Inflammatory macrophage treated with lipopolysaccharide for 4 hours (primary cell): ENCODE measurements at places on chromosomes 11 and 22.

DNA sequence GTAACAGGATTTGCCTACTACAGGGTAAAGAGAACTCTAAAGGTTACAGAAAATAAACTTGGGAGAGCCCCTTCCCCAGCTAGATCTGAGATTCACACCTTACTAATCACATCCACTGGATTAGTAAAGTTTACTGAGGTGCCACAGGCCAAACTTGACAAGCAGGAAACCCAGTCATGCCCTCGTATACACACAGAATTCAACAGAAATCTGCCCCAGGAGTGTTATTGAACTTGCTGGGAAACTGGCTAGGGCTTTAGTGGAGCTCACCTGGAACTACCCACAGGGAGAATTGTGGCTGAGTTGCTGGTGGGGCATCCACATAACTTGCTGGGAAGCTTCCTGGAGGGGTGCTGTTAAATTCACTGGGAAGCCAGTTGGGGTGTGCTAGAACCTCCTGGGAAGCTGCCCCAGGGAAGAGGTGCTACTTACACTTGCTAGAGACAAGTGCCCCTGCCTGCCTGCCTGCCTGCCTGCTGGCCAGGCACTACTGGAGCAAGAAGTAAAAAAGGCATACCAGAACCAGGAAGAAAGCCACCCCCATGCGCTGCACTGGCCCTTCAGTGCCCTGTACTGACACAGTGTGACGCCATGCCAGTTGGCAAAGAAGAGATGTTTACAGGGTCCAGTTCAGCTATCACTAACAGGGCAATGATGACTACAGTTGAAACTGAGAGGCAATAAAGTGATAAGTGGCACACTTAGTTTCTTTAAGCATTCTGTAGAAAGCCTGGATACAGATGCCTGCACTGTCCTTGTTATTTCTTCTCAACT, 106.5 kb downstream of the ALX4 start:
- no peak for DNase-seq

DNA sequence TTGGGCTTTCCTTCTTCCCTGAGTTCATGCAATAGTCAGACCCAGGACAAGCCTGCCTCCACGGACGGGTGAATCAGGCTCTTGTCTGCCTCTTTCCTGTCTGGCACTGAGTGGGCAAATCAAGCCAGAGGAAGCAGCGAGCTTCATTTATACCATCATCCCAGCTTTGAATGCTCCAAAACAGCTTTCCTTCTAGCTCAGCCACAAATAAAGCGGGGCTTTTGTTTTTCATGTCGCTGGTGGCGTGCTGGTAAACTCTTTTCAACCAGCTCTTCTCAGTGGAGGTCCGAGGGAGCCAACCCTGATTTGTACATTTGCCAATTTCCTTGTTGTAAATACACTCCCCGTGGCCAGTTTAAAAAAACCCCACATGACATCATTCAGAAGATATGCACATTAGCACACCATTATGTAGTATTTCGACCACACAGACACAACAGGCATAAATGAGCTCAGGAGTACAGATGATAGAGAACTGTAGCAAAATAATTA, 8.6 kb downstream of the C11orf91 start:
- peak; percentile 24 for DNase-seq

GRCh38 chr22:19503869-19504268, 20.3 kb downstream of the CLDN5 start:
- DNase-seq, result no peak

DNA sequence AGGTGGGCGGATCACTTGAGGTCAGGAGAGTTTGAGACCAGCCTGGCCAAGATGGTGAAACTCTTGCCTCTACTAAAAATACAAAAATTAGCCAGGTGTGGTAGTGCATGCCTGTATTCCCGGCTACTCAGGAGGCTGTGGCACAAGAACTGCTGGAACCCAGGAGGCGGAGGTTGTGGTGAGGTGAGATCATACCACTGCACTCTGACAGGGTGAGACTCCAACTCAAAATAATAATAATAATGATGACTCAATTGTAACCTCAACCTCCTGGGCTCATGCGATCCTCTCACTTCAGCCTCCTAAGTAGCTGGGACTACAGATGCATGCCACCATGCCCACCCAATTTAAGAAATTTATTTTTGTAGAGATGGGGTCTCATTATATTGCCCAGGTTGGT, 15.6 kb upstream of the CHRNA10 start:
- no peak for DNase-seq

- DNase-seq, result no peak
Measured at GRCh38 chr11:45603946-45604682, 61.3 kb downstream of the CHST1 start.

- no peak for DNase-seq
Measured at GRCh38 chr11:73749118-73749517, 11.8 kb downstream of the RAB6A start.

DNA sequence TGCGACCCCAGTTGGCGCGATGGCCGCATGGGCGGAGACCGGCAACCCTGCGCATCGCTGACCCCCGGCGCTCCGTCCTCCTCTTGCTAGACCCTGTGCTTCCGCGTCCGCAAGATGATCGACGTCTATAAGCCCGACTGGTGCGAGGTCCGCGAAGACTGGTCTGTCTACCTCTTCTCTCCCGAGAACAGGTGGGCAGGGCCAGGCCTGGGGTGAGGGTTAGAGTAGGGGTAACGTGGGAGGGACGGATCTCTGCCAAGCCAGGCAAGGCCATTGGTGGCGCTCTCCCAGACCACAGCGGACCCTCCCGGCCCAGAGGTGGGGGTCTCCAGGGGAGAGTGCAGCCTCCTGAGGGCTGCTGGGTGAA, 92.1 kb downstream of the CACNA1I start:
- DNase-seq, result no peak

DNA sequence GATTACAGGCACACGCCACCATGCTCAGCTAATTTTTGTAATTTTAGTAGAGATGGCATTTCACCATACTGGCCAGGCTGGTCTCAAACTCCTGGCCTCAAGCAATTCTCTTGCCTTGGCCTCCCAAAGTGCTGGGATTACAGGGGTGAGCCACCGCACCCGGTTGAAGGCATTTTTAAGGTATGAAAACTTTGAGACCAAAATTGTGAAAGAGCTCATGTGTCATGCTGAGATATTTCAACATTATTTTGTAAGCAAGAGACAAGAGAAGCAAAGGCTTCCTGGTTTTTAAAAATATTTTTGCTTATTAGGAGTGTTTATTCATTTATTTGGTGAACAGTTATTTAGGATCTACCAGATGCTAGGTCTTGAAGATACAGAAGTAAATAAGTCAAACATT, 6.8 kb downstream of the NHERF4 start:
- peak; percentile 80 for DNase-seq

- no peak for DNase-seq
Measured at GRCh38 chr11:80365076-80365725, 924.4 kb upstream of the TENM4 start.

DNA sequence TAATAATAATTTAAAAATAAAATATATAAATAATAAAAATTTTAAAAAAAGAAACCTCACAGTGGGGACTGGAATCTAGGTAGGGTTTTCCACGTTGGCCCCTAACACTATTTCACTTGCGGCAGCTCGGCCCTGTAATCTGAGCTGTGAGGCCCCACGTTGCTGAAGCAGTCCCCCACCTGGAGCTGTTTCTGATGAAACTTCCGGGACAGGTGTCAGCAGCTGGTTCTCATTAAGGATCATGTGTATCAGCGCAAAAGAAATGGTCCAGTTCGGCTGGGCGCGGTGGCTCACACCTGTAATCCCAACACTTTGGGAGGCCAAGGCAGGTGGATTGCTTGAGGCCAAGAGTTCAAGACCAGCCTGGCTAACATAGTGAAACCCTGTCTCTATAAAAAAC, 17.3 kb downstream of the RHOD start:
- no peak for DNase-seq

DNA sequence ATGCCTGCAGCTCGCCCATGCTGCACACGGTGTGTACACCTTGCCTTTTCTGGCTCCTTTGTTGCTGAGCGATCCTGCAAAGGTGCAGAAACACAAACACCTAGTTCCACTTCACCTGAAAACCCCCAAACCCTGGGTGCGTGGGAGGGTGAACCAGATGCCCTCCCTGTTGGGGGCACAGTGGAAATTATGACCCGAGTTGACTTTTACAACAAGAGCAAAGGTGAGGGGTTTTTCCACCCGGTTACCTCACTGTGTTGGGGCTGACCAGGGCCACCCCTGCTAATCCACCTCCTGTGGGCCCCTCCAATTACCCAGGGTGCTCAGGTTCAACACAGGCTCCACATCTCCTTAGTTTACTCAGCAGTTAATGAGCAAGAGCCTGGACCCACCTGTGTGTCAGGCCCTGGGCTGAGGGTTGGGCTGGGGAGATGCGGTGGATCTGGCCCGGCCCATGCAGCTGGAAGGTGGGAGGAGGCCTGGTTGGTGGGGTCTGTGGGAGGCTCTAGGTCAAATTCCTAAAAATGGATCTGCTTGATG, 42.1 kb downstream of the LRRC32 start:
- no peak for DNase-seq

- no peak for DNase-seq
Measured at GRCh38 chr22:30251711-30252110, 5.2 kb upstream of the LIF start.

DNA sequence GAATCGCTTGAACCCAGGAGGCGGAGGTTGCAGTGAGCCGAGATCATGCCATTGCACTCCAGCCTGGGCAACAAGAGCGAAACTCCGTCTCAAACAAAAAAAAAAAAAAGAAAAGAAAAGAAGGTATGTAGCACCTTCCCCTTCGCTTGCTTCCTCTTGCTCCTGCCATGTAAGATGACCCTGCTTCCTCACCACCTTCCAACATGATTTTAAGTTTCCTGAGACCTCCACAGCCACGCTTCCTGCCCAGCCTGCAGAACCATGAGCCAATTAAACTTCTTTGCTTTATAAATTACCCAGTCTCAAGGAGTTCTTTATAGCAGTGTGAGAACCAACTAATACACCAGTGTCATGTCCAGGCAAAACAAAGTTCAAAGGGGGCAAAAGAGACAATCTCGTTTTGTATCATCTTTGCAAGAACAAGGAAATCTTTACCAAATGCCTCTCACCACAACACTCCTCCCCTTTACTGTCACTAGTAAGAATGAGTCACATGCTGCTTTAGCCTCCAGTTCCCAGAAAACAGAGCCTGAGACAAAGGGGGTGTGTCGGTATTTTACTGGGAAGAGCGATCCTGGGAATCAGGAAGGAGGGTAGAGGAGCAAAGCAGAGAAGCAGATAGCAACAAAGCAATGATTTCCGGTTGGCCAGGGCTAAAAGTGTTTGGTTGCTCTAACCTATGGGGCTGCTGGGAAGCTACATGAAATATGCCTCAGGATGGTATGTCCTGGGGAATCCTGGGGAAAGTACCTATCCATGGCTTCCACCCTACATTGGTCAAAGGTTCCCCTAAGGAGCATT, 10.5 kb upstream of the MCHR1 start:
- DNase-seq, result peak; percentile 63

DNA sequence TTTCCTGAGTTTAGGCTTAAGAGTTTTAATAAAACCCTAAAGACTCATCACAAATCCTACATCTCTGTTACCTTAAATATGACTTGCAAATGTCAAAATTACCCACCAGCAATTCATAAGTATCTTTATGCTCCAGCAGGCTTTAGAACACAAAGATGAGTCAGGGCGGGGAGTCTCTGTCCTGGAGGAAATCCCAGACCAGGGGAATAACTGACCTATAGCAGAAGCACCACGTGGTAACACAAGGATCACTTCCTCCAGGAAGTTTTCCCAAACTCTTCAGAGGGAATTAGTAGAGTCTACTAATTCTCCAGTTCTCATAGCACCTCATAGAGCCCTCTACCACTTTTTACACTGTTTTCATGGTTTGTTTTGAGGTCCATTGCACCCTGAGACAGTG, 217.0 kb downstream of the NAV2 start:
- no peak for DNase-seq

DNA sequence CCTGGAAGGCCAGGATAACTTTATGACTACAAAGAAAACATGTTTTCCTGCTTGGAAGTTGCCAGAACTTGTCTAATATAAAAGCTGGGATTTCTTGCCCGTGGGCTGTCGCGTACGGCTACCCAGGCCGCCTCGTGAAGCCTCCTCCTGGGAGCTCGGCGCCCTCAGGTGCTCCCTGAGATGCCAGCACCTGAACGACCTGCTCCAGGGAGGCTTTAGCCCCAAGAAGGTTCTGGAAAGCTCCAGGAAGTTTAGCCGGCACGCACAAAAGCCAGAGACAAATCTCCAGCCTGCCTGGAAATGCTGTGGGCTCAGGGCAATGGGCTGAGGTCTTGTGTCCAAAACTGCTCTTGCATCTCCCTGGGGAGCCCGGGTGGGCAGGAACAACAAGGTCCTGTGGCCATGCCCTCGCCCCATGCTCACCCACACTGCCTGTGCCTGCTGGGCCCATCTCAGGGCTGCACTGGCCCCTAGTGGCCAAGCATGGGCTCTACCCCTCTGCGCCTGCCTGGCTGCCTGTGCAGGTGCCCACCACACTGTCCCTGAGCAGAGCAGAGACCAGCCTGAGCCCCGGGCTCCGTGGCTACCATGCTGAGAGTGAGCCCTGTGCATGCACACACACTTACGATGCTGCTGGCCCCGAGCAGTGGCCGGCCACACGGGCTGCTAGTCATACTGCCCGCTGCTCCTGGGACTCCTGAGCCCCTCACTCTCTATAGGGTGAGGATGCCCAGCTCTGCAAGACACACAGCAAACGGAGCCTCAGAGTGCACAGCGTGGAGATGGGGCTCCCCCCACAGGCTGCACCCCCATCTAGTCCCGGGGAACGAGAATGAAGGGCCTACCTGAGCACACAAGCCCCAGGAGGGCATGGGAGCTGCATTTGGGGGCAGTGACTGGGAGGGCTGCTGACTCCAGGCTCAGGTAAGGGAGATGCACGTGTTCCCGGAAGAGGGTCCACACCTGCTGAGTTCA, 4.9 kb upstream of the CELSR1 start:
- DNase-seq, result peak; percentile 74

DNA sequence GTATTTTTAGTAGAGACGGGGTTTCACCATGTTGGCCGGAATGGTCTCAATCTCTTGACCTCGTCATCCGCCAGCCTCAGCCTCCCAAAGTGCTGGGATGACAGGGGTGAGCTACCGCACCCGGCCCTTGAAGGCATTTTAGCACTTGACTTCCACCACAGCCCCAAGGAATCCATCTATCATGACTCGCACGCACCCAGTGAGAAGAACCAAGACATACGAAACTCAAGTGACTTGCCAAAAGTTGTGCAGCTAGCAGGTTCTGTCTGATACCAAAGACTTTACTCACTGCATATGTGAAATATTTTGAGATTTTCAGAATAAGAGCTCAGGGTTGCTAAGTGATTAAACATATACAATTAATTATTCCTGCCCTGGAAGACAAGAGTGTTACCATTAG, 21.0 kb downstream of the FLI1 start:
- DNase-seq, result no peak

GRCh38 chr11:65398362-65398910, 12.0 kb downstream of the FRMD8 start:
- DNase-seq, result no peak

- peak; percentile 28 for DNase-seq
Measured at GRCh38 chr11:44143987-44144909, 48.8 kb downstream of the EXT2 start.

- peak; percentile 79 for DNase-seq
Measured at GRCh38 chr11:48083421-48083820, 103.1 kb downstream of the PTPRJ start.
